Hematopoietic multipotent progenitor cell (in vitro differentiated cells): ENCODE measurements at places on chromosomes 6 and 20.
A peak's percentile ranks its signal among the peaks of the same experiment; 100 is the strongest.

- no peak for DNase-seq
Observed at GRCh38 chr6:134253681-134254080, 64.2 kb downstream of the SGK1 start.

DNA sequence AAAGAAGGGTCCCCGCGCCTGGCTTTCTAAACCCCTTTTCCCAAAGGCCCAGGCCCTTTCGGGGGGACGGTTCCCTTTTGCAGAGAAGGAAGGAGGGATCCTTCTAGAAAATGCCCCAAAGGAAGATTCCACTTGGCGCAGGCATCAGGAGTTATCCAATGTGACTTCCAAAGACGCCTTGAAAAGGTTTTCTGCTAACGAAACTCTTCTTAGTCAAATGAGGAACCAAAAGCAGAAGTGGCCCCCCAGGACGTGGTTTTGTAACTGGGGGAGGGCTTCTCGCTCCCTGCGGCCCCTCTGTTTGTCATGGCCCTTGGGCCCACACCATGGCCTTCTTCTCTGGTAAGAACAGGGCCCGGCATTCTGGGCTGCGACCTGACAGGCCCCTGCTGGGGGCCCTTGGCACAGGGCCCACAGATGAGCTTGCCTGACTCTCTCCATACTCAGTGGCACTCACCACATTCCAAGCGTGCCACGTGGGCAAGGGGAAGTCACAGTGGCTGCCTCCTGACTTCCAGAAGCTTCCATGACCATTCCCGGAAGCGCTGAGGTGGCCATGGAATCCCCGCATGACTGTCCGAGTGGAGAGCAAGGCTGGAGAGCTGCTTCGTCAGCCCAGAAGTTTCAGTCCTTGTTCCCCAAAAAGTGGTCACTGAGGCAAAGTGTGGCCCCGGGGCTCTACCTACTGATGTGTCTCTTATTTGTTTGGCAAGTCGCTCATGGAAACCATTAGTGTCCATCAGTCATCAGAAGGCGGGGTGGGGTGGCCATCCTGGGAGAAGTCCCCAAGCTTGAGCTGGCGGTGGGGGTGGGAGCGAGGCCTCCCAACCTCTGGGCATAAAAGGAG is 834 bp upstream of the CTSZ start:
- DNase-seq: peak; percentile 80

- no peak for DNase-seq
Observed at GRCh38 chr20:62321521-62321948, 18.7 kb downstream of the ADRM1 start.

DNA sequence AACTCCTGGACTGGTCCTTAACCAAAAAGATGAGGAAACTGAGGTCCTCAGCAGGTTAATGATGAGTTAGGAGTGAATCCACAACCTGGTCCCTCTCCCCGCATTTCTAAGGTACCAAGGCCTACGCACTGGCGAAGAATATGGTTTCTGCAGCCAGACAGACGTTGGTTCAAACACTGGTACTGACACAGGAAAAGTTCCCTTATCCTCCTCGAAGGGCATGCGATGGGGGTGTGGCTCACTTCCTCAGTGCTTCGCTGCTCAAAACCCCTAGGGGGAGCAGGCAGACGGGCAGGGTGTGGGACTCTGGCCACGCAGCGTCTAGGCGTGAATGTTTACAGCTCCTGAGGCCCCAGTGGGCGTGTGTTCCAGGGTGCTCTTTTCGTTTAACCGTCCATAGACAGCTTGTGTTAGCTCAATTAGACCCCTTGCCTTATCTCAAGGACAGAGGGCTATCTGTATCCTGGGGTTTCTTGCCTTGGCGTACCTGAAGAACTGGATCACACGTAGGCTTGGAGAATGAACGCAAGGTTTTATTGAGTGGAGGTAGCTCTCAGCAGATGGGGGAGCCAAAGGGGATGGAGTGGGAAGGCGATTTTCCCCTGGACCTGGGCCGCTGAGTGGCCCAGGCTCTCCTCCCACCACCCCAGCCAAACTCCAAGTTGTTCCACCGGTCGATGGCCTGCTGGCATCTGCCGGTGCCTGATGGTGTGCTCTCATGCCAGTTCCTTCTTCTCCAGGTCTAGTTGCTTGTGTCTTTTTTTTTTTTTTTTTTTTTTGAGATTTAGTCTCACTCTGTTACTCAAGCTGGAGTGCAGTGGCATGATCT is 31.8 kb upstream of the PTPN1 start:
- DNase-seq: peak; percentile 77

DNA sequence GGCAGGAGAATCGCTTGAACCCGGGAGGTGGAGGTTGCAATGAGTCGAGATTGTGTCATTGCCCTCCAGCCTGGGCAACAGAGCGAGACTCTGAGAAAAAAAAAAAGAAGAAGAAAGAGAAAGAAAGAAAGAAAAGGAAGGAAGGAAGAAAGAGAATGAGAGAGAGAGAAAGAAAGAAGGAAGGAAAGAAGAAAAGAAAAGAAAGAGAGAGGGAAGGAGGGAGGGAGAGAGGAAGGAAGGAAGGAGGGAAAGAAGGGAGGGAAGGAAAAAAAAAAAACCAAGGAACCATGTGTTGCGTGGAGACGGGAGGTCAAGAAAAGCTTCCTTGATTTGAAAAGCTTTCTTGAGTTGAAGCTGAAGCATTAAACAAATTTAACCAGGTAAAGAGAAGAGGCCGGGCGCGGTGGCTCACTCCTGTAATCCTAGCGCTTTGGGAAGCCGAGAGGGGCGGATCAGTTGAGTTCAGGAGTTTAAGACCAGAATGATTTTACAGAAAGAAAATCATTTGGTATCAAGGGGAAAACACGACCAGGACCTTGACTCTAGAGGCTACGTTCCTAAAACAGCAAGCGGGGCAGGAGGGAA is 90.5 kb upstream of the PRSS16 start:
- no peak for DNase-seq

GRCh38 chr6:165019681-165020080 is 289.7 kb downstream of the C6orf118 start:
- no peak for DNase-seq

GRCh38 chr6:165227644-165228329 is 81.6 kb downstream of the C6orf118 start:
- DNase-seq: no peak

- no peak for DNase-seq
Observed at GRCh38 chr6:56766806-56767178, 124.1 kb upstream of the DST start.

DNA sequence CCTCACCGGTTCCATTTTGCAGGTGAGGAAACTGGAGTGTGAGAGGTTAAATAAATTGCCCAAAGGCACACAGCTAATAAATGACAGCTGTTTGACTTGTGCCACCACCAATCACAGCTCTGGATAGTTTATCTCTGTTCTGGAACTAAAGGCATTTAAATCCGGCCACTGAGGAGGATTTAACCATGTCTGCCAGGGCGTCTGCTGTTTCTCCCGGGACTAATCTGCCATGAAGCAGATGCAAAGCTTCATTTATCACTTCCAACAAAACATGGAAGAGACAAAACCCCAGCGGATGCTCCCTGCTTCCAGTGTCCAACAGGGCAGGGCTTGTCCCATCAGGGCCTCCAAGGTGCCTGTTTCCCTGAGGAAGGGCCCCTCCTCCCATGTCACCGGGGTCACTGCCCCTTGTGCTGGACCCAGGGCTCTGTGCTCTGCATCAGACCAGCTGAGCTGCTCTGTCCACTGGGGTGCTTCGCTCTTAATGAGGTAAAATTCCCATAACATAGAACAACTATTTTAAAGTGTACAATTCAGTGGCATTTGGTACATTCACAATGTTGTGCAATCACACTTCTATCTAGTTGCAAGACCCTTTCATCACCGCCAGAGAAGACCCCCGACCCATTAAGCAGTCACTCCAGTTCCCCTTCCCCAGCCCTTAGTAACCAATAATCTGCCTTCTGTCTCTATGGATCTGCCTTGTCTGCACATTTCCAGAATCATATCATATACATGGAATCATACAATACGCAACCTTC is 244.3 kb downstream of the PTPRT start:
- DNase-seq: no peak

GRCh38 chr6:87767478-87767877 is 65.4 kb upstream of the AKIRIN2 start:
- no peak for DNase-seq

DNA sequence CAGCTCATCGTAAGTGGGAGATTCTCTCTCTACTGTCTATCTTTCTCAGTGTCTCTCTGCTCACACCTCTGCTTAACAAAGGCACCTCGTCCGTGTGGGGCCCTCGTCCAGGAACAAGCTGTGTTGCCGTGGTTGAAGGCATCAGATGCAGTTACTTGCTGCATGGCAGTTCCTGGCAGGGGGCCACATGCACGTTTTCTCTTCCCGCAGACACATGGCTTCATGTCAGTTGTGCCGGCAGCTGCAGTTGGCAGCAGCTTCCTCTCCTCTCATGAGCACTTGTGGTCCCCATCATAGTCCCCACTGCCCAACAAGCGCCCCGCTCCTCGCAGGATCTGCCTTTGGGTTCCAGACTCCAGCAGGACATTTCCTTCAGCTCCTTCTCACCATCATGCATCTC is 7.1 kb upstream of the AFDN start:
- DNase-seq: peak; percentile 36

DNA sequence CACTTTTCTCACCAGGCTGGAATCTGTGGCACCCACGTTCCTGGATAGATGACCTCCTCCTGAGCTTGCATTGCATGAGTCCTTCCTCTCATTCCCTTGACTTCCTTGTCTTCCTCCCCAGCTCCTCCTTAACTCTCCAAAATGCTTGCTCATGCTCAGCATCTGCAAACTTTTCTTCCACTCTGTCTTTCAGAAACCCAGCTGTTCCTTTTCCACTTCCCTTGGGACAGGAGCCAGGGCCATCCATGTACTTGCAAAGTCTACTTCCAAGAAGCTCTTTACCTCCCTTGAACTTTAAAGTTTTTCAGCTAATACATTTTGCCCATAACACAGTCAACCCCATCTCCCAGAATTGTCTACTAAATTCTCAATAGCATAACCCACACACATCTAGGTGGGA is 861.7 kb downstream of the QKI start:
- DNase-seq: no peak

DNA sequence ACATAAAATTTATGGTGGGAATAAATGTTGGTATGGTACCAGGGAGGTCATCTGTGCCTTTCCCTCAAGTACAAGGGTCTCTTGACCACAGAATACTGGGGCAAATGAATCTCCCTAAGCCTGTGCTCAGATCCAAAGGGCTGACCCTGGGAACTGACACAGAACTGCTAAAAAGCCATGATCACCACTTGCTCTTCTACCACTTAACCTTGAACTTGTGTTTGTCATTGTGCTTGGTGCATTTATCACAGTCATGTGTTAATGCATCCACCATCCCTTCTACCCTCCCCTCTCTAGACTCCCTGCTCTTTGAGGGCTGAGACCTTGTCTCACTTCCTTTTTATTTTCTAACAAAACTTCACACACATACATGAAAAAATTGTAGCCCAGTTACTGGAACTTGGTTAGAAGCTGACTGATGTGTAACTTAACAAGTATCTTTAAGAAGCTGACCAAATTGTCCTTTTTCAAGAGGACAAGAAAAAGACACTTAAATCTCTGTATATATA is 46.1 kb upstream of the PBOV1 start:
- DNase-seq: no peak
